Fibroblast of lung (primary cell): ENCODE measurements at places on chromosomes 1 and 21.

DNA sequence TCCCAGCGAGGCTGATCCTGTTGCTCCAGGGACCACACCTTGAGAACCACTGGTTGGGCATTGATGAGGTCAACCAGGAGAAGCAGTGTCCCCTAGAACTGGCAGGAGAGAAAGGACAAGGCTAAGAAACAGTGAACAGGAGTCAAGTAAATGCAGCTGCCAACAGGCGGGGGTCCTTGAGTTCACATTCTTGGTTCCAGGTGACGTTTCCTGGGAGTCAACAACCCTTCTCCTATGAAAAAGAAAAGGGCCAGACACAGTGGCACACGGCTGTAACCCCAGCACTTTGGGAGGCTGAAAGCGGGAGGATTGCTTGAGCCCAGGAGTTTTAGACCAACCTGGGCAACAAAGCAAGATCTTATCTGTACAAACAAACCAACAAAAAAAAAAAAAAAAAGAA lies 98.3 kb downstream of the KAZN start:
- DNase-seq: no peak

- DNase-seq: no peak
Measured at GRCh38 chr1:211843018-211843417, 12.5 kb upstream of the LPGAT1 start.

GRCh38 chr1:165228676-165229075 lies 127.8 kb downstream of the LMX1A start:
- DNase-seq: no peak

DNA sequence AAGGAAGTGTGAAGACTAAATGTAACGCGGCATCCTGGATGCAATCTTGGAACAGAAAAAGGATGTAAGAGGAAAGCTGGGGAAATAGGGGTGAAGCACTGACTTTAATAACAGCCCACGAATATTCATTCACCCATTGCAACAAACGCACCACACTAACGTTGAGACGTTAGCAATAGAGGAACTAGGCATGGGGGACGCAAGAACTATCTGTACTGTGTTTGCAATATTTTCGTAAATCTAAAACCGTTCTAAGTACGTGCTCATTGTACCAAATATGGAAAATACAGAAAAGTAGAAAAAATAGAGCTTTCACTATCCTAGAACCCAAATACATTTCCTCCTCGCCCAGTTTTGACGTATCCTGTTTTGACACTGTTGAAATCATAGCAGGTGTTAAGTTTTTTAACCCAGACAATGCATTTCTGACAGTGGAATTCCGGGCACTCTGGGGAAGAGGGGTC lies 3.9 kb downstream of the LAPTM5 start:
- DNase-seq: no peak
